ENCODE measurements at places on chromosomes 3 and 15. TPM values are rescaled to one million over a fixed set of nuclear protein-coding genes. Genes with fewer than 3 reads are reported as not detected.

MEIS2 gene
- total RNA-seq = not detected

MUC20 gene
- 1.4 TPM for total RNA-seq

- DNase-seq = no peak
Observed at GRCh38 chr3:43410592-43410991, 124.3 kb downstream of the SNRK start.

ALAS1 gene
- total RNA-seq = 47.5 TPM

GRCh38 chr3:167198949-167199600, 181.0 kb downstream of the ZBBX start:
- DNase-seq = no peak

GPR15 gene
- total RNA-seq = 31.0 TPM

KLHL6 gene
- 40.4 TPM for total RNA-seq

DNA sequence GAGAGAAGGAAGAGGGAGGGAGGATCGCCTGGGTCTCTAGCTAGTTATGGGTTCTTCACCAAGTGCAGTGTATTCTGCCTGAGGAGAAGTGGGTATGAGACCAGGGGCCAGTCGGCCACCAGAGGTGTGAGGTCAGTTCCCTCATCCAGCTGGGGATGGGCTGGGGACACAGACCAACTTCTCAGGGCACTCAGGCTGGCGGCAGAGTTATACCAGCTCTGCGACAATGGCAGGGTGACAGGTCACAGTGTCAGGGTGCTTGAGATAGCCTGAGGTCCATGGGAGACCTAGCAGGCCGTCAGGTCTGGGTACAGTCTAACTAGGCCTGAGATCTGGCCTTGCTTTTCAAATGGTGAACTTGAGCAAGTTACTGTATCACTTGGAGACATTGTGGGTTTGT, 31.4 kb upstream of the PLXNA1 start:
- DNase-seq = no peak

DNA sequence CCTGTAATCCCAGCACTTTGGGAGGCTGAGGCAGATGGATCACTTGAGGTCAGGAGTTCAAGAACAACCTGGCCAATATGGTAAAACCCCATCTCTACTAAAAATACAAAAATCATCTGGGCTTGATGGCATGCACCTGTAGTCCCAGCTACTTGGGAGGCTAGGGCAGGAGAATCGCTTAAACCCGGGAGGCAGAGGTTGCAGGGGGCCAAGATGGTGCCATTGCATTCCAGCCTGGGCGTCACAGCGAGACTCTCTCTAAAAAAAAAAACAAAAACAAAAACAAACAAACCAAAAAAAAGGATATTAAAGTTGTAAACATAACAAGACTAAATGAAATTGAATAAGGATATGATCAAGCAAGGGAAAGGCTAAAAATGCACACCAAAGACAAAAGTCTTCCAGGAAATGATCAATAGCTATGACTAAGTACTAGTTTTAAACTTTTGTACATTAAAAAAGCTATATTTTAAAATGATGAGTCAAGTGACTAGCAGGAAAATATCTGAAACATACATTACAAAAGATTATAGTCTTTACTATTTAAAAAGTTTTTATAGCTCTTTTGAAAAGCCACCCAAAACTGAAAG, 28.6 kb downstream of the KLHL6 start:
- no peak for DNase-seq

- DNase-seq = no peak
Observed at GRCh38 chr15:71325481-71325880, 210.2 kb downstream of the THSD4 start.

DNA sequence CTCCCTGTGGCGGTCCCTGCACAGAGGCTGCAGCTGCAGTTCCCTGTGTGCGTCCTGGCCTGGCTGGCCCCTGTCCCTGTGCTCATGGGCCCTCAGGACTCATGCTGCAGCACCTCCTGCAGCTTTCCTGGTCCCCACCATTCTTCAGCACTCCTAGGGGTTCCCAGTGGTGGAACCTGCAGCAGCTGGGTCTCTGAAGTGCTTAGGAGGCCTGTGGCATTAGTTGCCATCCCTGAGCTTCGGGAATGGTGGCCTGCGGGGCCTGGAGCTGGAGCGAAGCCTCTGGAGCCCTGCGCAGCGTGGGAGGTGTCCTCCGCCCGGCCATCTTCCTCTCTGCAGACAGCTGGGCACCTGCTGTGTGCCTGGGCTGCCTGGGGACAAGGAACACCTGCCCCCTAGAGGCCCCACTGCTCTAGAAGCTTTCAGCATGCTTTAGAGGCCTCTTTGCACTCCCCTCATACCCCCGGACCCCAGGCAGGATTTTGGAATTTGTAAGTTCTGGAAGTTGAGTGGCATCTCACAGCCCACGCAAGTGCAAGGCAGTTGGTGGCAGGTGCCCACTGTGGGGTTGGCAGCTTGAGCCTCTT, 13.1 kb downstream of the PLXNA1 start:
- no peak for DNase-seq

DNA sequence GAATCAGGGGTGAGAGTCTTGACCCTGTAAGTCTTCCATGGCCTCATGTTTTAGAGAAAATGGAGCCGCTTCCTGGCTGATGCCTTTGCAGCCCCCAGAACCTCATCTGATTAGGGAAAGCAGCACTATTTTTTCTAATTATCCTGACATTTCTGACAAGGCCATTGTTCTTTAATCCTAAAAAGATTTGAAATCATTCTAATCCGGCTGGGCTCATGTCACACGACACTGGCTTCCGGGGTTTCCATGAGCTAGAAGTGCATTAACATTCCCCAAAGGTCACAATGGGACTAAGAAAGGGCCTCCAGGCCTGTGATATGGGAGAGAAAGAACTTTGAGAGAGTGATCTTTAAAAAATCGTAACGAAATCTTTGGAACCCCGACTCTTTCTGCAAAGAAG, 33.1 kb downstream of the RBP2 start:
- no peak for DNase-seq

GRCh38 chr3:130276203-130276803, 69.2 kb upstream of the COL6A5 start:
- DNase-seq = peak; percentile 10

GRCh38 chr3:72618739-72619138, 229.5 kb downstream of the SHQ1 start:
- DNase-seq = no peak

GRCh38 chr3:59429198-59429597, 379.4 kb upstream of the CFAP20DC start:
- no peak for DNase-seq

GPR149 gene
- total RNA-seq = not detected

SAMD7 gene
- not detected for total RNA-seq

- DNase-seq = no peak
Observed at GRCh38 chr3:122996038-122996580, 31.5 kb downstream of the SEMA5B start.

DNA sequence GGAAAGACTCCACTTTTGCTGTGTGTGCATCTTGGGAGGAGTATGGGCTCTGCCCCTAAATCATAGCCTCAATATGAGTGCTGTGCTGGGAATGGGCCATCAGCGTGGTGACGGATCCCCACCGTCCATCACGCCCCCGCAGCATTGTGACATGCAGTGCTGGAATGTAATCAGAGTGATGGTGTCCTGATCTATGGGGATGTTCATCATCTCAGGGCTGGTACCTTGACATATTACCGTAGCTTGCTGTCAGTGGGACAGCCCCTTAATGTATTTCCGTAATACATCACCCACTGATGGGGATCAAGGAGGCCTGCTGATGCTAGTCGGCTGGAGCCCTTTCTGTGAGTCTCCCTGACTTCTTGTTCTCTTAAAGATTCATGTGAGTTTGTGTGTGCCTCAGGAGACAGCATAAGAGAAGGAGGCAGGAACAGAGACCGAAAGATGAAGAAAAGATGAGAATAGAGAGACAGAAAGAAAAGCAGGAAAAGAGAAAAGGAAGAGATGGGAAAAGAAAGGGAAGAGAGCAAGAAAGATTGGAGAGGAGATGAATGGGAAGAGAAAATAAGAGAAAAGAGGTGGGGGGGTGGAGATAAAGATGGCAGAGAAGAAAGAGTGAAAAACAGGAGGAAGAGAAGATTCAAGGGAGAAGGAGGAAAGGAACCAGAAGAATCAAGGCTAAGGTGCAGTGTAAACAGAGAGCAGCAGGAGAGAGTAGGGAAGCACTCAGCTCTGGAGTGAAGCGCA, 183.7 kb downstream of the RPLP1 start:
- no peak for DNase-seq

DNA sequence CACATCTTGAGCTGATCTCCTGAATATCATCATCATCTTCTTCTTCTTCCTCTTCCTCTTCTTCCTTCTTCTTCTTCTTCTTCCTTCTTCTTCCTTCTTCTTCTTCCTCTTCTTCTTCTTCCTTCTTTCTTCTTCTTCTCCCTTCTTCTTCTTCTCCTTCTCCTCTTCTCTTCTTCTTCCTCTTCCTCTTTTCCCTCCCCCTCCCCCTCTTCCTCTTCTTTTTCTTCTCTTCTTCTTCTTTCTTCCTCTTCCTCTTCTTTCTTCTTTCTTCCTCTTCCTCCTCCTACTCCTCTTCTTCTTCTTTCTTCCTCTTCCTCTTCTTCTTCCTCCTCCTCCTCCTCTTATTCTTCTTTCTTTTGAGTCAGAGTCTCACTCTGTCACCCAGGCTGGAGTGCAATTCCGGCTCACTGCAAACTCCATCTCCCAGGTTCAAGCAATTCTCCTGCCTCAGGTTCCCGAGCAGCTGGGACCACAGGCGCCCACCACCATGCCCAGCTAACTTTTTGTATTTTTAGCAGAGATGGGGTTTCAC, 197.9 kb upstream of the NANOGP8 start:
- DNase-seq = no peak

DNA sequence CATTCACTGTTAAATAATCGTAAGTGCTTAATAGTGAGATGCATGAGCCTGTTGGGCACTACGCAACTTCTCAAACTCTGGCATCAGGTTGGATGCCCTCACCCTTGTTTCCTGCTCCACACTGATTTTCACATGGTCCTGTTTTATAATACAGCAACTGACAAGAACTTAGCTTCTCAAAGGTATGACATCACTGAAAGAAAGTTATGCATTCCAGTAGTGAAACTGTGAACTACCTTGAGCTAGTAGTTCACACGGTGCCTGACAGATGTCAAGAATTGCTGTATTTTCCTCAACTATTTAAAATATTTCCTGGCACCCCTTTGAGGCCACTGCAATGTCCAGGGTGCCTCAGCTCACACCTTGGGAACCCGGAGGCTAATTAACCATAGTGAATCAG, 327.5 kb downstream of the RORA start:
- no peak for DNase-seq

DNA sequence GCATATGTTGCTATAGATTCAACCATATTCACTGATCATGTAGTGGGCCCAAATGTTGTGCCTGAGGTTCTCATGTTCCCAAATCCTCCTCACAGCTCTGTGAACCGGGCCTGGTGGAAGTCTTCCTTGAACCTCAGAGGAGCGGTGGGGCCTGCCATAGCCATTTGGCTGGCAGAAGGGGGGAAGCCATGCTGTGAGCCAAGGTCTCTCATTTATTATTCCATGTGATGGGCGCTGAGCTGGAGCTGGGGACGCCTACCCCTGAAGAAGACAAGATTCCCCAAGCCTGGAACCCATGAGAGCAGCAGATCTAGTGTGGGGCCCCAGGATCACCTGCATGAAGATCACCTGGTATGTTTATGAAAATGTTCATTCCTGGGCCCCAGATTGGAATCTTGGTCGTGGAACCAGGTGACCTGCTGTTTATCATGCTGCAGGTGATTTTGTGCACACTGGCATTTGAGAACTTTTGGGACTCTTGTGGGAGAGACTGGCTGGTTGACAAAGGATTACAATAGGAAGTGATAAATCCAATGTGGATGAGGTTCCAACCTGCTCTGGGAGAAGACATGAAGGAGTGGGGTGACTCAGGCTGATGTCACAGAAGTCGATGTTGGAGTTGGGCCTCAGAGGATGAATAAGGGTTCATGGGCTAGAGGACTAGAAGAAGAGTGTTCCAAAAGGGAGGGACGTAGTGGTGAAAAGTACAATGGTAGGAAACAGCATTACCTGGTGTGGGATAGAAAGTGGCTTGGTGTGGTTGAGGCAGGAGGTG, 102.1 kb downstream of the ASB7 start:
- DNase-seq = no peak

Measured in activated CD4-positive, alpha-beta T cell treated with anti-CD3 and anti-CD28 coated beads, Interleukin-2, amount 10 ng/mL, durations not matched to agents 7 days and 5 days (primary cell).